ENCODE measurements at places on chromosomes 4 and X.
A peak's percentile ranks its signal among the peaks of the same experiment; 100 is the strongest.

- DNase-seq, result no peak
Measured at GRCh38 chr4:151344948-151345347, 19.5 kb upstream of the SH3D19 start.

- no peak for DNase-seq
Measured at GRCh38 chrX:12263211-12263610, 124.9 kb downstream of the FRMPD4 start.

DNA sequence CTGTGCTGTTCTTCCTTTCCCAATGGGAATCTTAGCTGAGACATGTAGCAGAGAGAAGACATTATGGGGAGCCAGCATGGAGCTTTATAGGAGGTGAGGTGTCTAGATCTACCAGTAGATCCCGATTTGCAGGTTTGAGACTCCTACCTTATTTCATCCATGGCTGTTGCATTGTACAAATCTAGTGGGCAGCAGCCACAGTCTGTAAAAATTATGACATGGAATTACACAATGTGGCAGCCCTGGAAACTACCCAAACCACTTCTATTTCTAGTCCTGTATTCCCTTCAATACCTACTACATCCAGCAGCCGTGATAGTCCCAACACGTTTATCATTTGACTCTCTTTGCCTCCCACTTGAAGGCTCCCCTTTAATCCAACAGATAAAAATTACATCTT is 8.1 kb downstream of the ATP7A start:
- DNase-seq, result no peak

DNA sequence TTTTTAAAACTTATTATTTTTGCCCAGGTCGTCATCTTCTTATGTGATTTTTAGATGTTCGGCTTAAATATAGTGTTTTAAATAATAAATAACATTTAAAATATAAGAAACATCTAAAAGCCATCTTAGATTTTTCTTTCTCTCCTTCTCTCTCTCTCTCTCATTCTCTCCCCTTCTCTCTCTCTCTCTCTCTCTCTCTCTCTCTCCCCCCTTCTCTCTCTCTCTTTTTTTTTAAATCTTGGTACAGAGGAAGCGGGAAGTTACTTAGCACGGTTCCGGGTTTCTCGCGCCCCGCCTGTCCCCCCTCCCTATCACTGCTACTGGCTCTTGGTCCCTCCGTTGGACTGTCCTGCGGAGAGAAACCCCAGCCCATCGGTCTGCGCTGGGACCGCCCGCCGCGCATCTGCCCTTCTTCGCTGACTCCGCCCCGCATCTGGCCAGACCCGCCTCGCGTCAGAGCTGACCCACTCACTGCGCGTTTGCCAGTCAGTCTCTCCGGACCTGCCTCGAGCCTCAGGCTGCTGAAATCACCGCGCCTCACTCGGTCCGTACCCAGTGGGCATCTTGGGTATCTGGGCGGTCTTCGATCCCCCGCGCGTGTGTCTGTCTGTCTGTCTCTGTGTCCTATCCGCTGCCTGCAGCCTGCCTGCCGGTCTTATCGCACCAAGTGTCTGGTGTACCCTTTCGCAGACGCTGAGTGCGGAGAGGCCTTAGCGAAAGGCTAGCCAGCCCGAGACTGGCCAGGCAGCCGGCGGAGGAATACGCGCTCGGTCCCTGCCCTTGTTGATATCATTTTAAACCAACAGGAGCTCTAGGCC is at the start of gene PABPC5:
TSS of gene PABPC5 (plus strand) at position 489 of the 818 bp plus-strand sequence. CDS start 739 bp downstream, outside the sequence.
- peak; percentile 47 for DNase-seq

- DNase-seq, result no peak
Measured at GRCh38 chr4:76952656-76953582, 3.4 kb downstream of the SEPTIN11 start.

All from breast epithelium (tissue), 4 donors.